ENCODE measurements at places on chromosomes 5 and 9.

DNA sequence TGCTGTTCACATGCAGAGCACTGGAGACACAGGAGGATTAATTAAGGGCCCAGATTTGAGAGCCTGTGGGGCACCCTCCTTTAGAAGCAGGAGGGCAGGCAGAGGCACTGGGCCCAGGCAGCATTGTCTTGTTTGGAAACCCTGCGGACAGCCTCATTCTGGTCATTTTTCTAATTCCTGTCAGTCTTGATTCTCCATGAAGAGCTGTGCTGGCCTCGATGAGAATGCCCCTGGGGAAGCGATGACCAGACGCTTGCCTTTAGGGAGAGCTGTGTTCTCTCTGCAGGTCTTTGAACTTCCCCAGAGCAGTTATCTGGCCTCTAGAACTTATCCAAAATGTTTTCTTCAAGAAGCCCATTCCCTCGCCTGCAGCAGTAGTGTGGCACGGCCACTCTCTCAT lies 117.8 kb upstream of the PTCH1 start:
- no peak for DNase-seq

- no peak for DNase-seq
Observed at GRCh38 chr9:124688238-124688904, 82.7 kb downstream of the NR6A1 start.

DNA sequence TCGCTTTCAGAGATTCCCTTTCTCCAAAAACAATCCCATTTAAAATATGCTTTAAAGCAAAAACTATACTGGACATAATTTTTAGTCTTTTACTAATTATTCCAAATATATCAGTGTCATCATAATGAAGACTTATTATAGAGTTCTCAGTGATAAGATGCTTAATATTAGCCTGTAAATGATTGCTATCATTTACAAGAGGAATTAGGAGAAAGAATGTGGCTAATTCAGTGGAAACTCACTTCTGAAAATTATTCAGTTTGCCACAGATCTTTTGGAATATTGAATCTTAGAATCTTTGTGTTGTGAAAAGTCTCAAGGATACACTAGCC lies 24.7 kb upstream of the GLRX start:
- no peak for DNase-seq

- DNase-seq: no peak
Observed at GRCh38 chr9:72444435-72444834, 77.0 kb upstream of the TMC1 start.

DNA sequence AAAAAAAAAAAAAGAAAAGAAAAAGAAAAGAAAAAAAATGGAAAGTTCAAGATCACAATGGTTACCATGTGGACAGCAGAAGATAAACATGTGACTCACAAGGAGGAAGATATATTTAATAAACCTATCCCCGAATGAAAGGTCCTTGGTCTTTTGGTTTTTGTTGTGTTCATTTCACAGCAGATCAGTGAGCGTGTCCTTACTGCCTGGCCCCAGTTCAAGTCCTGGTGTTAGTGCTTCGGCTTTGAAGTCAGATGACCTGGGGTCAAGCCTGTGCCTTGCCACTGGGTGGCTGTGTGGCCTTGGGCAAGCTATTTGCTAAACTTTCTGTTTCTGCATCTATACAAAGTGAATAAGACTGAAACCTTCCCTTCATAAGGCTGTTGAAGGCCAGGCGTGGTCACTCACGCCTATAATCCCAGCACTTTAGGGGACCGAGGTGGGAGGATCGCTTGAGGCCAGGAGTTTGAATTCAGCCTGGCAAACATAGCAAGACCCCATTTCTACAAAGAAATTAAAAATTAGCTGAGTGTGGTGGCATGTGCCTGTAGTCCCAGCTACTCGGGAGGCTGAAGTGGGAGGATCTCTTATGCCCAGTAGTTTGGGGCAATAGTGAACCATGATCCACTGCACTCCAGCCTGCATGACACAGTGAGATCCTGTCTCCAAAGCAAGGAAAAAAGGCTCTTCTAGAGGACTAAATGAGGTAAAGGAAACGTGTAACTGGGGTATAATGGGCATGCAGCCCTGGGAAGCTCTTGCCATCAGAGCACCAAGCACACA lies 94.5 kb upstream of the SPATA31D4 start:
- DNase-seq: peak; percentile 23

GRCh38 chr9:71509054-71509453 lies 259.3 kb downstream of the CEMIP2 start:
- DNase-seq: peak; percentile 15

GRCh38 chr5:32098890-32099310 lies 75.2 kb downstream of the GOLPH3 start:
- no peak for DNase-seq

- DNase-seq: peak; percentile 93
Observed at GRCh38 chr9:121073038-121073437, 1.7 kb upstream of the CNTRL start.

- DNase-seq: no peak
Observed at GRCh38 chr5:73558950-73559349, 6.5 kb downstream of the ANKRA2 start.

GRCh38 chr9:123098096-123098459 lies 64.6 kb downstream of the GPR21 start:
- DNase-seq: no peak

GRCh38 chr5:132372542-132372941 lies 3.0 kb downstream of the SLC22A5 start:
- DNase-seq: no peak

DNA sequence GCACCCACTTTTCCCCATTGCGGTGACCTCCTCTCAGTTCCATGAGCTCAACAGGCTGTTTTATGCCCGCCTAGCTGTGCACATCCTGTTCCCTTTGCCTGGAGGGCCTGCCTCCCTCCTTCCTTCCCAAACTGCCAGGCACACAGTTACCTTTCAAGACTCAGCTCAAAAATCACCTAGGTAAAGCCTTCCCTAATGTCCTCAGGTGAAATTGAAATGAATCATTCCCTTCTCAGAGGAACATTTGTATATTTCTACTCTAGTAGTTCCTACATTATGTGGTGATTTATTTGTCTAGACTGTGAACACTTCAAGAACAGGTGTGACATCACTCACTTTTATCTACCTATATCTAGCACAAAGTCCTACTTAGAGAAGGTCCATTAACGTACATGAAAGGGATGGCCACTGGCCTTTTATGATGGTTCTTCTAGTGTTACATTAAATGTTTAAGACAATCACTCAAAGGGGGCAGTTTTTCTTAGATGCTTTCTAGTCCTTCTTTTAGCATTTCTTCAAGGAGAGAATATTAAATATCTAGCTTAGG lies 103.5 kb upstream of the EQTN start:
- DNase-seq: no peak
